ENCODE measurements at places on chromosomes 4 and X.

GRCh38 chr4:22410645-22411247 is 105.1 kb downstream of the ADGRA3 start:
- DNase-seq, result peak; percentile 24

DNA sequence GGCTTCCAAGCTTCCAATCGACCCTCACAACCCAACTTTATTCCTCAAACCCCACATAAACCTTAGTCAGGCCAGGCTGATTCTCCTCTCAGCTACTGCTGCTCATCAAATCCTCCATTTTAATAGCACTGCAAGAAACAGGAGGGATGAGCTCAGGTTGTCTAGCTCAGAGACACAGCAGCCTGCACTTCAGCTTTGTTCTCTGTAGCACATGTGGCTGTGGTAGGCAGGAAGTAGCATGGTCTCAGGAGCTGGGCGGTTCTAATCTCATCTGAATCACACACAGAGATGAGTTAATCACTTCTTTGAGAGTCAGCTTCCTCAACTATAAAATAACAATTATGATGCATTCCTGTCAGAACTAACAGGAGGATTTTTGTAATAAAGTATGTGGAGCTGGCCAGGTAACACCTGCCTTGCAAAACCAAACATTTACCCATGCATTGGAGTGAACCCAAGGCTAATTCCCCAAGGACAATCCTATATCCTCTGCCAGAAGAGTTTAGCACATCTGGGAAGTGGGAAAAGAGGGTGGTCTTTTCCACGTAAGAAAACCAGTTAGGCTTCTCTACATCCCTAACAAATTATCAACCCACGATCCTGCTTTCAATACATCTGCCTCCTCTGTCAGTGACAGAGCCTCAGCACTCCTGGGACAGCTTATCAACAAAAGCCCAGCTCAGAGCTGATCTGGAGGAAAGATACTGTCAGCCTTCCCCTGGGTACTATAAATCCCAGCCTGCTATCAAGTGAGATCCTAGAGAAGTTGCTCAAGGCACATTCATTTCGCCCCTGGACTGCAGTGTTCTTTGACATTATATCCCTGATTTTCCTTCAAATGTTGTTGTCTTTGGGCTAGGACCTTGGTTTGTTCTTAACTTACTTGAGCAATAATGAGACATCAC is 32.8 kb downstream of the ELOVL6 start:
- DNase-seq, result peak; percentile 77

DNA sequence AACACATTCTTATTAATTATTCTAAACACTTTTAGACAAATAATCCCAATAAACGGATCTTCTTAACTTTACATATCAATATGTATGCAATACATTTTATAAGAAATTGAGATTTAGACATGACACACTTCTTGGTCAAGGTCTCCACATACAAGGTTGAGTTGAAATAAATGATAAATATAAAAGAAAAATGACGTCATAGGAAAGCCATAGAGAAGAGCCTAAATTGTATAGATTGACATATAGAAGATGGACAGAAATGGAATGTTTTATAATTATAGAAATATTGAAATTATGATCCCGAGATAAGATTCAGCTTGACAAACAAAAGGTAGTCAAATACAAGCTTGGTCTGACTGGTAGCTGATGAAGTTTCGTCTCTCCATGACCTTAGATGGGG is 87.4 kb downstream of the RNF150 start:
- DNase-seq, result no peak

GRCh38 chr4:159778298-159778697 is 675.4 kb downstream of the RAPGEF2 start:
- no peak for DNase-seq

DNA sequence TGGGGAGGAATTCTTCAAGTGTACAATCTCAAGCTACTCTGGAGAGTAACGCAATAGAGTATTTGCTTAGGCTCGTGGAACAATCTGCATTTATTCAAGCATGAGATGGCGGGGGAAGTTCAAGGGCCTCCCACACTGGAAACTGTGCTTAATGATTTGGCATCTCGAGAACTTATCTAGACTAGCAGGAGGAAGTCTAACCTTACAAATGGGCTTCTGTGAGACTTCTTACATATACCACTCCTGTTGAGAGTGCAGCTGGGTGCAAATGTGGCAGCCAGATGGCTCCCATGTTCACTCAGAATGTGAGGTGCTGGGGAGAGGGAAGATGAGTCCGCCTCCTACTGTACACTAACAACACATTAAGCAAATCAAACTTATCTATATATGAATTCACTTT is 29.3 kb upstream of the PTPN13 start:
- no peak for DNase-seq

DNA sequence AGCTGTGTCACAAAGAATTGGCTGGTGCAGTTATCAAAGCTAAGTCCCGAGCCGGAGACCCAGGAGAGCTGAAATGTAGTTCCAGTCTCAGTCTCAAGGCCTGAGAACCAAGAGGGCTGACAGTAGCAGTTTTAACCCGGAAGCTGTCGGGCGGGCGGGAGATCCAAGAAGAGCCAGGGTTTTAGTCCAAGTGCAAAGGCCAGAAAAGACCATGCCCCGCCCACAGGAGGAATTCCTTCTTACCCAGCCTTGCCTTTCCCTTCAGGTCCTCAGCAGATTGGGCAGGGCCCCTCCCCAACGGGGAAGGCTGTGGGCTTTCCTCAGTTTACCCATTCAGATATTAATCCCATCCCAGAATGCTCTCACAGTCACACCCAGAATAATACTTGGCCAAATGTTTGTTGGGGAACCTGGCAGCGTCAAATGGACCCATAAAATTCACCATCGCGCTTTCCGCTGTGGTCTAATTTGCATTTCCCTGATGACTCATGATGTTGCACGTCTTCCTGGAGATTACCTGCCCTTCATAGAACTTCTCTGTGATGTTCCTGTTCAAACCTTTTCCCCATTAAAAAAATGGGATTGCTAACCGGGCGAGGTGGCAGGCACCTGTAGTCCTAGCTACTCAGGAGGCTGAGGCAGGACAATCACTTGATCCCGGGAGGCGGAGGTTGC is 16.2 kb downstream of the MAEA start:
- no peak for DNase-seq

DNA sequence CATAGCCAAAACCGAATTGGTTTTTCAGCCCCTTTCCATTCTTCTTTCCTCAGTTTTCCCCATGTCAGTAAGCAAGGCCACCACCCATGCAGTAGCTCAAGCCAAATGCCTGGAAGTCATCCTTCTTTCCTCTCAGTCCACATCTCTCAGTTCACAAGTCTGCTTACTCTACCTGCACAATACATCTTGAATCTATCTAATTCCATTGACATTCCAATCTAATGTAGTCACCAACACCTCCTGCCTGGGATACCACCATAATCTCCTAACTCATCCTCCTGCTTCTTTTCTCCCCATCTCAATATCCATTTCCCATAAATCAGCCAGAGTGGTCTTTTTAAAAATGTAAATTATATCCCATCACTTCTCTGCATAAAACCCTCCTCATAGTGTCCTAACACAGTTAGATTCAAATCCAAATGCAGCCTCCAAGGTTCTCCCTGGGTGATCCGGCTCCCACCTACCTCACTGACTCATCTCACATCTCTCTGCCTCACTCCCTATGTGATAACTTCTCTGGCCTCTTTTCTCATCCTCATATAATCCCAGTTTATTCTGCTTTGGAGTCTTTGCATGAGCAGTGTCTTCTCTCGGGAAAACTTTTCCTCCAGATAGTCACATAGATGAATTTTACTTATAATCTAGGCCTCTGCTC is 26.9 kb downstream of the KCNIP4 start:
- no peak for DNase-seq

DNA sequence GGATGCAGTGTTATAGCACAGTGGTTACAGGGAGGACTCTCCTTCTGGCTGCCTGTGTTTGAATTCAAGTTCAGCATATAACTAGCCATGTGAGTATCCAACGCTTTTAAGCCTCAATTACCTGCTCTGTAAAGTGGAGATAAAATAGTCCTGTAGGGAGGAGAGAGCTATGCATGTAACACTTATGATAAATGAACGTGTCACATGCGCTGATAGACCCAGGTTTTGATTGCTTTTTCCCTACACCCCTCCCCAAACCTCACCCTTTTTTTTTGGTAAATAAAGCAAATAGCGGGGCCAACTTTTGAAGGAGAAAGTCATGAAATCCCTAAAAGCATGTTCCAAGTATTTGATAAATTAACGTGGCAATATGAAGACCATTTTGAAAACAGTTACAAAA is 20.4 kb upstream of the AMELX start:
- no peak for DNase-seq

DNA sequence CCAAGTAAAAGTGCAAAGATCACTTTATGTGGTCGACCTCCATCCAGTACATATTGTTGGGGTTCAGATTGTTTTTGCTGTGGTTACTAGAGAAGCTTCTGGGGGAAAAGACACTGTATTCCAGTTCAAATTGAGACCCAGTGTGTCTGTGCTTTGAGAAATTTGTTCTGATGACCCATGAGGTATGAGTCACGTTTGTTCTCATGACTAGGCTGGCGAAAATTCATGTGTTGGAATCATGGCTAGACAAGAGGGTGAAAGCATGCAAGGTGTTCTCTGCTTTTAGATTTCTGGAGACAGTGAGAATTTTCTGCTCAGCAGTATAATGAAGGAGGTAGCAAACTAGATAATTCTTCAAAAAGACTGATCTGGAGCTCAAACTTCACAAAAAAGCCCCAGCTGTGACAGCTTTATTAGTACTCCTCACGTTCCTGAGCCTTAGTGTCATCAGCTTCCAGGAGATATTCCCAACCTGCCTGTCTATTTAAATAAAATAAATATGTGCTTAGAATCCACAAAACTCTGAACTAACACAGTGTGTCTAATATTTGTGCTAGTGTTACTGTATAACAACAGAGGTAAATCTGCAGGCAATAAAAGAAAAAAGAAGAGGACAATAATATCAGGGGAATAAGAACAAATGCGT is 24.4 kb upstream of the FAM47B start:
- no peak for DNase-seq

DNA sequence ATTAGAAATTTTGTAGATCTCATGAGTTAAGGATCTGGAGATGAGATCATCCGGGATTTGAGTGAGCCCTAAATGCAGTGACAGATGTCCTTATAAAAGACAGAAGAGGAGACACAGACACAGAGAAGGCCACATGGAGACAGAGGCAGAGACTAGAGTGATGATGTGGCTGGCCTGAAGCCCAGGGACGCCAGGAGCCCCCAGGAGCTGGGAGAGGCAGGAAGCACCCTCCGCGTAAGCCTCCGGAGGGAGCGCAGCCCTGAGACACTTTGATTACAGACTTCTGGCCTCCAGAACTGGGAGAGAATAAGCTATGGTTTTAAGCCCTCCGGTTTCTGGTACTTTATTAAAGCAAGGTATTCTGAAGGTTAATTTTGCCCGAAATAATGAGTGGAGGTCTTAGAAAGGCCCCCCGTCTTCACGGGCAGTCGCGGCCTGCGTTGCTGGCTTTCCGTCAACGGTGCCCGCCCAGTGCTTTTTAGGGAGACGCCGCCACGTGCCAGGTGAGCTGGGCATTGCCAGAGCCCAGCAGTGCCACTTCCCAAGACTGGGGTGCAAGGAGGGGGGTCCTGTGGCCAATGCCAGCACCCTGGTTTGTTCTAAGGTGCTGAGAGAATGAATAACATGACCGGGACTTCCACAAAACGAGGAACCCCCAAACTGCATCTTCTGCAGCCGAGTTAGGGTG is 8.1 kb downstream of the DHRSX start:
- no peak for DNase-seq

- no peak for DNase-seq
Measured at GRCh38 chrX:121405826-121406225, 358.4 kb downstream of the GLUD2 start.

GRCh38 chr4:103895876-103896465 is 176.2 kb upstream of the TACR3 start:
- no peak for DNase-seq

- no peak for DNase-seq
Measured at GRCh38 chrX:46165411-46165810, 379.8 kb downstream of the ZNF674 start.

- no peak for DNase-seq
Measured at GRCh38 chr4:140439644-140440142, 12.2 kb upstream of the CLGN start.

DNA sequence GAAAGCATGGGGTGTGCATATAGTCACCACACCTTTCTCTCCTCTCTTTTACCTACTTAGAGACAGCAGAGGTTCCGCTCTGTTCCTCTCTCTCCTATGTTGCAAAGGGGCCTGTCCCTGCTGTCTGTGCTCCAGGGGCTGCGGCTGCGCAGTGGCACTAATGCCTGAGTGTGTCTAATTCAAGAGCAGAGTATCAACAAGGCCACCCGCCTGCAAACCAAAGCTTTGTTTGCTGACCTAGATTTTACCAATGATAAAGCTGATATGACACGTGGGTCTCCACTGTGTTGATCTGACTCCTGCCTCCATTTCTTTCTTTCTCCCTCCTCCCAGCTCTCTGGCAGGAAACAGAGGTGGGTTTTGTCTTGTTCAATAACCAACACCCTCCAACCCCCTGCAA is 74.9 kb downstream of the NSG1 start:
- DNase-seq, result peak; percentile 65

GRCh38 chr4:127400731-127401346 is 231.9 kb upstream of the INTU start:
- DNase-seq, result peak; percentile 52

DNA sequence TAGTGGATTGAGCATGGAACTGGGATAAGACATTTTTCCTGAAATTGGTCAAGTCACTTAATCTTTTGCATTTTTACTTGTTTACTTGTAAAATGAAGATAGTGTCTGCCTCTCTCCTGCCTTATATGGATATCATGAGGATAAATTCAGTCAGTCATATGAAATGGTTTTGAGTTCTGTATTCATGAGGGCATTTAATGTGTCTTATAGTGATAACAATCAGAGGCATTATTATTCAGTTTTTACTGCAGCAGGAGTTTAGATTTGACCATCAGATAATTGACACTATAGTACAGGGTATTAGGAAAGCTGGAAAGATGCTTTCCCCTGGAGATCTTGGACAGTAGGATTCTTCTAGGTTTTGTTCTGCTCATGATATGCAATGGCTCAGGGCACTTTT is 26.0 kb downstream of the NPNT start:
- no peak for DNase-seq

- DNase-seq, result no peak
Measured at GRCh38 chrX:150365990-150366911, 3.1 kb downstream of the MAMLD1 start.

DNA sequence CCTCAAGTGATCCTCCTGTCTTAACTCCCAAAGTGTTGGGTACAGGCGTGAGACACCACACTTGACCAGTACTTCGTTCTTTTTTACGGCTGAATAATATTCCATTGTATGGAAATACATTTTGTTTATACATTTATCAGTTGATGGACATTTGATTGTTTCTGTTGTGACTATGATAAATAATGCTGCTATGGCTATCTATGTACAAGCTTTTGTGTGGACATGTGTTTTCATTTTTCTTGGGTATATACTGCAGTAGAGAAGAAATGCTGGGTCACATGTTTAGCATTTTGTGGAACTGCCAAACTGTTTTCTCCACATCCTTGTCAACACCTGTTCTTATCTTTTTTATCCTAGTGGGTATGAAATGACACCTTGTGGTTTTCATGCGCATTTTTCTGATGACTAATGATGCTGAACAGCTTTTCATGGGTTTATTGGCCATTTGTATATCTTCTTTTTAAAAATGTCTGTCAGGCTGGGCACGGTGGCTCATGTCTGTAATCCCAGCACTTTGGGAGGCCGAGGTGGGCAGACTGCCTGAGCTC is 37.3 kb downstream of the SAT1 start:
- no peak for DNase-seq

- no peak for DNase-seq
Measured at GRCh38 chrX:20315140-20315539, 48.4 kb upstream of the RPS6KA3 start.

GRCh38 chr4:130322439-130322838 is 1226.5 kb downstream of the C4orf33 start:
- no peak for DNase-seq

- no peak for DNase-seq
Measured at GRCh38 chr4:17650406-17650805, 36.0 kb downstream of the MED28 start.

All from NCI-H526 treated with DMSO at 0.1 percent for 48 hours (cell line).